Stimulated activated CD8-positive, alpha-beta memory T cell treated with anti-CD3 and anti-CD28 coated beads, Interleukin-4, amount 100 ng/mL, for 1 hour (primary cell): ENCODE measurements at places on chromosomes 2 and 18.

GRCh38 chr2:68237404-68237803 is 14.9 kb downstream of the PPP3R1 start:
- no peak for DNase-seq

DNA sequence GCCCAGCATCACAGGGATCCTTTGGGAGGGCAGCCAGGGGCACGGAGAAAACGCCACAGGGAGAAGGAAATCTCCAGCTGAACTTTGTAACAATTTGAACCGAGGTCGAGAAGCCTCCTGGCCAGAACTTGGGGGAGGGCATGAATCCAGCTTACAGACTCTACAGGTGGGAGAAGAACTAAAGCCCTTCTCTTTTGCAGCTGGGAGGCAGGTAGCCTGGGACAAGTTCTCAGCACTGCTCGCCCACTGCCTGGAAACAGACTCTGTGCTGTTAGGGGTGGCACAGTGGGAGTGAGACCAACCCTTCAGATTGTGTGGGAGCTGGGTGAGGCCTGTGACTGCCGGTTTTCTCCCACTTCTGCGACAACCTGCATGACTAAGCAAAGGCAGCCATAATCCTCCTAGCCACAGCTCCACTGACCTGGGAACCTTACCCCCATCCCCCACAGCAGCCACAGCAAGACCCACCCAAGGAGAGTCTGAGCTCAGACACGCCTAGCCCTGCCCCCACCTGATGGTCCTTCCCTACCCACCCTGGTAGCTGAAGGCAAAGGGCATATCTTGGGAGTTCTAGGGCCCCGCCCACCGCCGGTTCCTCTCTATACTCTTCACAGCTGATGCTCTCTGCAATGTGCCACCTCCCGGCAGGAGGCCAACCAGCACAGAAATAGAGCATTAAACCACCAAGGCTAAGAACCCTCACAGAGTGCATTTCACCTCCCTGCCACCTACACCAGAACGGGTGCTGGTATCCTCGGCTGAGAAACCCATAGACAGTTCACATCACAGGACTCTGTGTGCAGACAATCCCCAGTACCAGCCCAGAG is 136.0 kb upstream of the SIX2 start:
- DNase-seq: no peak

- DNase-seq: no peak
Observed at GRCh38 chr2:9085353-9085752, 81.9 kb upstream of the MBOAT2 start.

DNA sequence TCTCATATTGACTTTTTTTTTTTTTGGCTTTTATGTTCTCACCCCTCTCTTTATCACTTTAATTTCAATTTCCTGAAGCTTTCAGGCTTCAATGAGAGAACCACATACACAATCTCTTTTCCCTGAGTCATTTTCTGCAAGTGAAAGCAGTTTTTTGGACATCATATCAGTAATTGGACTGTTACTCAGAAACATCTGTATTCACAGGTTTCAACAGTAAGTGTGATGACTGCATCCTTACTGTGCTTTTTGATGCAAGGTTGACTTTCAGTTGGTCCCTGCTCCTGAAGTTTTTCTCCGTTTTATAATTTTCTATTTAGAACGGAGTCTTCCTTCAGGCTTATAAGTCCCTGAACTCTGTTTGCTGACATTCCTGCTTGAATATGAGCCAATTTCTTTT is 70.5 kb upstream of the CCBE1 start:
- no peak for DNase-seq

DNA sequence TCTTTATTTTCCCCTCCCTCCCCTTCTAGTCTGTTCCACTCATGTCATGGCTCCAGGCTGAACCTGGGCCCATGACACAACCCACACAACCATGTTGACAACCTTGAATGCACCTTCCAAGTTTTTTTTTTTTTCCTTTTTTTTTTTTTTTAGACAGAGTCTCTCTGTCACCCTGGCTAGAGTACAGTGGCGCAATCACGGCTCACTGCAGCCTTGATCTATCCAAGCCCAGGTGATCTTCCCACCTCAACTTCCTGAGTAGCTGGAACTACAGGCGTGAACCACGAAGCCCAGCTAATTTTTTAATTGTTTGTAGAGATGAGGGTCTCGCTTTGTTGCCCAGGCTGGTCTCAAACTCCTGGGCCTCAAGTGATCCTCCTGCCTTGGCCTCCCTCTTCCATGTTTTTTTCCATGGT is 21.9 kb upstream of the ROCK2 start:
- no peak for DNase-seq

GRCh38 chr2:131520526-131520925 is 7.2 kb upstream of the CCDC74A start:
- DNase-seq: no peak

DNA sequence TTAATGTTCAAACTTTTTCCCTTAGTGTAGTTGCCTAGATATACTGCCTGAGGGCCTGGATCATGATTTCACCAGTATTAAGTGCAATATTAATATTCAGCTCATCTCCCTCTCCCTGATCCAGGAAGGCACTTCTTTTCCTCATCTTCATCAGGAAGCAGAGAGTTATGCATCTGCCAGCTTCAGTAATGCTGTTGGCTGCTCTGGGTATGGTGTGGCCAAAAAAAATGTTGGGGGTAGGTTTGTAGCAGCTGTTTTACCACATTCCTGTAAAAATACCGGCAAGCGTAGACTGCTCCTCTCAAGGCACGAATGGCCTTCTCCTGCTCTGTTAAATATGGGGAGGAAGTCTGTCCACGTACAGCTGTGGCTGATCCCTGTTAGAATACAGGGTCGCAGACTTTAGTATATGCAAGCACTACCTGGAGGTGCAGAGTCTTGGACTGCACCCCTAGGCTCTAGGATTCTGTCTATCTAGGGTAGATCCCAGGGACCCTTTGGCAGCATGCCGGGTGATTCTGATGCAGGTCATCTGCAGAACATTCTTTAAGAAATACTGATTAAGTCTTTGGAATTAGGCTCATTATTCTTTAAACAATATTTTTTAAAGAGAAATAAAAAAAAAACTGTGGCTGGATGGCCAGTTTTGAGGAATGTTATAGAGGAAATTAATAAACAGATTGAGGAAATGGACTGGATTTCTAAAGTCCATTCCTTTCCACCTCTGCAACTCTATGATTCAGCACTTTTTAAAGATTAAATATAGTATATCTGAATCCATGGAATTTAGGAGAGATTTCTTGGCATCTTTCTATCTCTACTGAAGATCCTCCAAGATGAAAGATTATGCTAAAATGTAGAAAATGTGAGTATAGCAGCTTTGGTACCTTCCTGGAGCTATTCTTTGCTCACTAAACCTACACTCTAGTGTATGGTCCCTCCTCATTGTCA is 21.0 kb upstream of the GLS start:
- DNase-seq: no peak

- DNase-seq: no peak
Observed at GRCh38 chr2:169808221-169808620, 9.6 kb downstream of the SSB start.

GRCh38 chr2:197576631-197577030 is 60.8 kb downstream of the MOB4 start:
- no peak for DNase-seq

DNA sequence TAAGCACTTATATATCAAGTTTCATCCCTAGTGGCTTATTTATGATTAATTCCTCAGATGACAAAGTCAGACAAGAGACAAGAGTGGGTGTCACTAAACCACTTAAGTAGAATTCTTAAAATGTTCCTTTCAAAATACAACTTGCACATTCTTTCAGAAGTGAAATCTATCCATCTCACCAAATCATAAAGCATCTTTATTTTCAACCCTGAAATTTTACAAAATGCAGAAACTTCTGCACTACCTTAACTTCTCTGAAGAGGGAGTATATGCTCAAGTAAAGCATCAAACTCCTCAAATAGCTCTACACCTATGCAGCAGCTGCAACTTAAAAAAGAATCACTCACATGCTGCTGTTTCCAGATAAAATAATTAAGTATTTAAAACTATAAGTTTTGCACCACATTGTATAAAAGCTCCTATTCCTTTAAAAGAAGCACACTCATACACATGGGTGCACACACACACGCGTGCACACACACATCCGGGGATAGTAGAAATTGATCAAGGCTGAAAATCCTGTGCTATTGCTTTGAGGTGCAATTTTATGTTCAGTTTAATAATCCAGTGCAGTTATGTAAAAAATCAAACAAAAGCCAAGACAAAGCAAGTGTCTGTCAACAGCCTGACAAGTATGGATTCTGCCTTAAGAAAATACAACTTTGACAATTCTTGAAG is 244.5 kb downstream of the TCF4 start:
- DNase-seq: no peak

DNA sequence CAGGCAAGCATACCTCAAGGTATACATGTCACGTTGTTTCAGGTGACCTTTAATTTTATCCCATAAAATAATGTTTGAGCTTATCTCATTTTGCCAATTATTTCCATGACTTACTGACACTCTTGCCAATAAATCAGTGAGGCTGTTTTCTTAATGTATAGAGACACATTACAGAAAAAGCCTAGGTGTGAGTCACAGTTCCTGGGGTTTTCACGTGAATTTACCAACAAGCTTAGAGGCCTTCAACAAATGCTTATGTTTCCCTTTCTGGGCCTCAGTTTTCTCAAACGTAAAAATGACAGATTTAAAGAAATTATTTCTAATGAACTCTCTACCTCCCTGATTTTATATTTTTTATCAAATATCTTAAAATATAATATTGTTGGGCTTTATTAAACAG is 517.5 kb upstream of the SPHKAP start:
- no peak for DNase-seq

GRCh38 chr18:27825689-27826088 is 351.2 kb downstream of the CDH2 start:
- no peak for DNase-seq

DNA sequence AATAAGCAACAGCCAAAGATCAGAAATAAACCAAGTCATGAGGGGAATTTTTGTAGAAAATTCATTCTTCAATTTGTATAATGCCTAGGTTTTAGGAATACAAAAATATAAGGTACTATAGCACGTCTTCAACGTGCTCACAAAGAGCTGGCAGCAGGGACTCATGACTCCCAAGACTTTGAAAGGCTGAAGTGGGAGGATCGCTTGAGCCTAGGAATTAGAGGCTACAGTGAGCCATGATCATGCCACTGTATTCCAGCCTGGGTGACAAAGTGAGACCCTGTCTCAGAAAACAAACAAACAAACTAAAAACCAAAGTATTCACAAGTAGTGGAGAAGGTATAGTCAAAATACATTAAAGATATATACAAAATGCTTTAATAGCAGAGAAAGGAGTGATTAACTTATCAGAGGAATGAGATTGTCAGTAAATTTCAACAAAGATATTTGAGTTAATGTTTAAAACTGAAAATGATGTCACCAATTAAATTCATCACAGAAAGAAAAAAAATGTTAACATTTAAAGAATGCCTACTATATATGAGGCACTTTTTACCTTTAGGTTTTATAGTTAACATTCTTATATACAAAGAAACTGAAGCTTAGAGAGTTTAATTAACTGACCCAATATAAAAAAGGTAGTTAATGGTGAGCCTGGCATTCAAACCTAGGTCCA is 3.2 kb downstream of the WDR33 start:
- no peak for DNase-seq

DNA sequence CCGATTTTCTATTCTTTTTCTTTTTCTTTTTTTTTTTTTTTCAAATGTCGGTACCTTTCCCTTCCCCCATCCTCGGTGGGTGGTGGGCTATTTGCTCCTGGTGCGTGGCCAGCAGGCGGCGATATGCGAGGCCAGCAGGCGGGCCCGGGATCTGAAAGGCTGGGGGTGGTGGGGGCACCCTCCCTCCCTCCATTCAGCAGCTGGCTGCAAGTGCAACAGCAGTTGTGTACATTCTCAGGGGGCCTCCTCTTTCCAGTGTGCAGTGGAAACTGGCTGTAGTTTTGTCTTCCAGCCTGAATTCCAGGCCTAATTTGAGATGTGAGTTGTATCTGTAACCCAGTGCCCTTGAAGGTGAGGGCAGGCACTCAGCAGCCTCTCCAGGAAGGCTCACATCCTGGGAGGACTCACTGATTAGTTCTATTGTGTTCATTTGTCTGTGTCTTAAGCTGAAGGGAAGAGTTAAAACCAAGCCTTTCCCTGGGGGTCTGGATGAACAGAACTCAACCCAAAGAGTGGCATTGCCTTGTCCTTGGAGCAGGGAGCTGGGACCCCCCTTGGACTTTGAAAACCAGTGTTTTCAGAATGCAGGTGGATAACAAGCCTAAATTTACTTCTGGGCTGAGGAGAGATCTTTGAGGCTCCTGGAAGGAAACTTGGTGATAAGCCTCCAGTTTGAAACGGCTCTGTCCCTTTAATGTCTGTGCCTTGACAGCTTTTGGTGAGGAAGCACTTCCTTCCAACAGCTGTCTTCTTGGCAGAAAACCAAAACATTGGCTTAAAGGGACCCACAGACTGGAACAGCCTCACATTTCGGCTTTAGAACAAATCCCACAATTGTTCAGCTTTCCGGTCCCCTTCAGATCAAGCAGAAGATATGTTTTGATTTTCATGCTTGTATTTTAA is 3.3 kb downstream of the MYCN start:
- DNase-seq: no peak

DNA sequence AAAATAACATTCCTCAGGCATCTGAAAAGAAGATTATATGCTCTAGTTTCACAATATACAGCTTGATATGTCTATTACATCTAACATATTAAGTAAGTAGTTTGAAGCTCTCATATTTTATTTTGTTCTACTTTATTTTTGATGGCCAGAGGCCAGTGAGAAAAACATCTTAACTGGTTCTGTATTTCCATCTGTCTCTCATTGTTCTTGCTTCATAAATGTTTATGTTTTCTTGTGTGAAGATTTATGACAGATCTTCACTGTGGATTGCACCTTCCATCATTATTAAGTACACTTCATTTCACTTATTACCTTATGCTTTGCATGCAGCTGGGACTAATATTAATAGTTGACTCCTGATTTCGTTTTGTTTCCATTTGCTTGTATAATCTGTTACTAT is 511.2 kb downstream of the TSN start:
- no peak for DNase-seq

- no peak for DNase-seq
Observed at GRCh38 chr2:101277111-101277510, 24.4 kb downstream of the CNOT11 start.

DNA sequence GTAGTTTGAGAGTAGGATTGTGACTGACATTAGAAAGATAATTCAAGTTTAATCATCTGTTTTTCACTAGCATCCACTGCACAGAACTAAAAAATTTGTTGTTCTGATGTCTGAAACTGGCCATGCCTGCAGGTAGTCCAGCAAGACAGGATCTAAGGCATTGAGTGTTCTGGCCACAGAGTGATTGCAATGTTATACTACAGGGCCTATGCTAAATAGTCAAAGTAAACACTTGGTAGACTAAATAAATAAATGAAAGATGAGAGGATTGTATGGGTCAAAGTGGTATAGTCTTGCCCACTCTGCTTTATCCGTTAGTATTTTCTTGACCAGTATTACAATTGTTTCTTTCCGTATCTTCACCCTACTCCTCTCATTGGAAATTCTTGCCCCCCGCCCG is 27.6 kb upstream of the FANCL start:
- DNase-seq: no peak

- DNase-seq: no peak
Observed at GRCh38 chr2:176830362-176830761, 382.2 kb upstream of the HNRNPA3 start.

- no peak for DNase-seq
Observed at GRCh38 chr18:61628085-61628484, 264.7 kb downstream of the RNF152 start.

GRCh38 chr2:28411166-28411755 is 18.6 kb downstream of the FOSL2 start:
- DNase-seq: no peak
